ENCODE measurements at places on chromosomes 4 and X.

- no peak for DNase-seq
Measured at GRCh38 chr4:15779306-15779705, 1.2 kb downstream of the CD38 start.

GRCh38 chr4:108311313-108311712, 142.6 kb upstream of the LEF1 start:
- no peak for DNase-seq

- DNase-seq: peak; percentile 39
Measured at GRCh38 chr4:123415977-123416376, 19.4 kb downstream of the SPRY1 start.

- DNase-seq: no peak
Measured at GRCh38 chrX:63934160-63934559, 149.1 kb upstream of the ARHGEF9 start.

- no peak for DNase-seq
Measured at GRCh38 chr4:169583563-169583962, 28.8 kb downstream of the NEK1 start.

DNA sequence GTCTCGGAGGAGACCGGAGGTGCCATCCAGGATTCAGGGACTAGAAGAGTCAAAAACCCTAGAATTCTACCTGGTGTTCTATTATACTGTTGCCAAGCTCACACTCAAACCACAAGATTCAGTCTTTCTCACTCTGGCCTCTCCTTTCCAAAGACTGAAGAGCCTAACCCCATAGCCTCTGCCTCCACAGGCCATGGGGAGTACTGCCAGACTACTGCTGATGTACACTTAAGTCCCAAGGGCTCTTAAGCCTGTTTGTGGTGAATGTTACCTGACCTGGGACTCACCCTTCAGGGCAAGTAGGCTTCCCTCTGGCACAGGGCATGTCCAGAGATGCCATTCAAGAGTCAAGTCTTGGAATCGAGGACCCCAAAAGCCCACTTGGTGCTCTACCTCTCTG, 58.9 kb upstream of the IRS4 start:
- no peak for DNase-seq

- DNase-seq: no peak
Measured at GRCh38 chr4:184156163-184156920, 61.3 kb downstream of the ENPP6 start.

GRCh38 chr4:155442267-155443105, 65.7 kb upstream of the MAP9 start:
- DNase-seq: peak; percentile 56

DNA sequence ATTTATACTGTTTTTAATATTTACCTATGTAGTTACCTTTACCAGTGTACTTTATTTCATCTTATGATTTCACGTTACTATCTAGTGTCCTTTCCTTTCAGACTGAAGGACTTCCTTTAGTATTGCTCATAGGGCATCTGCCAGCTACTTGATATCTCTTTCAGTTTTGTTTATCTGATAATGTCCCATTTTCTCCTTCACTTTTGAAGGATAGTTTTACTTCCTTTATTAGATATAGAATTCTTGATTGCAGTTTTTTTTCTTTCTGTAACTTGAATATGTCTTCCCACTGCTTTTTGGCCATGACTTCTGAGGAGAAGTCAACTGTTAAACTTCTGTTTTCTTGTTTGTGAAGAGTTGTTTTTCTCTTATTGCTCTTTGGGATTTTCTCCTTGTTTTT, 69.4 kb upstream of the MAGED1 start:
- no peak for DNase-seq

DNA sequence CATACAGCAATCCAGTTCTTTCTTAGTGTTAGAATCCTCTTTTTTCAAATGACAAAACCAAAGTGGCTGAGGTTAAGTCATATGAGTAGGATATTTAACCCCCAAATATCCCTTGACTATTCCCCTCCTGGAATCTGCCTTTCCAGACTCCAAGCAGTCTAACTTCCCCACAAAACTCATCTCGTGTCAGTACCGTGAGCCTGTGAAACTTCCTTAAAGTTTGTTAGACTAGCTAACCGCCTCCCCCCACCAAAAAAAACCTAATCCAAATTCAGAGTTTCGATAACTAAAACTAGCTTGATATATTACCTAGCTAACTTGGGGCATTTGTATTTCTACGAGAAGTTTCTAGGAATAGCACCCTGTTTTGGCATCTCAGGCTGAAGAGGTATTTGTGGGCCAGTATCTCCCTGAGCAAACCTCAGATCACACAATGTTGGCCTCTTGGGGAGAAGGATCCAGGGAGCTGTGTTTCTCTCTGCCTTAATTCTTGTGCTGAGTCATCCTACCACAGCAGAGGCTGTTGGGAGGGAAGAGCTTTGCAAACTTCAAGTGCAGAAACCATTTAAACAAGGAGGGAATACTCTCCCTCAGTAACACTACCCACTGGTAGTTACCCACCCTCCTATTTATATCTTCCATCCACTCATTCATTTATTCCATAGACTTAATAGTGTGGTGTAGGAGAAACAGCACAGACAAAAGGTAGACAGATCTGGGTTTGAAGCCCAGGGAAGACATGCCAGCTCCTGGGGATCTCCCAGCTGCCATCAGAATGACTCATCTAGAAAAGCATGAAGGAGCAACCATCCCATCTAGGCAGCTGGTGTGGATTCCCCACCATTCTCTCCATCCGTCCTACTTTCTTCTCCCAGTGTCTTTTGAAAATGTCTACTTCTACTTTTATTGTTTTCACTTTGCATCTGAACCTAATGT, 39.3 kb upstream of the TXK start:
- no peak for DNase-seq

GRCh38 chr4:177246641-177247584, 62.8 kb upstream of the NEIL3 start:
- DNase-seq: no peak

- no peak for DNase-seq
Measured at GRCh38 chr4:120903419-120903818, 19.1 kb downstream of the PRDM5 start.

DNA sequence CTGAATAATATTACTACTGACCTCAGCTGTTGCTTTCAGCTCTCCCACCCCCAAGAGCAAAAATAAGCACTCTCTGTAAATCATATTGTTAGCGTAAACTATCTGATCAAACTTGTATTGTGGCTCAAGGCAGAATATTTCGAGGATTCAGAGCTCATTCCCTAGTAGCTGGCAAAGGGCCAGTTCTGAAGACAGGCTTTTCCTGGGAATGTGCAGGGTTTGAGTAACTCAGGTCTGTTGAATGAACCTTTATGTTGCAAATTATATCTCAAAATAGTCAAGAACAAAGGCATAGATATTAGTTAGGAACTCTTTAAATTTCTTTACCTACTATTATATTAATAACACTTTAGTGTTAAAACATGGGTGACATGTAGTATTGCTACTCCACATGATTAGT, 454.9 kb downstream of the CCSER1 start:
- DNase-seq: no peak

GRCh38 chr4:11312389-11312788, 116.3 kb downstream of the HS3ST1 start:
- no peak for DNase-seq

- DNase-seq: no peak
Measured at GRCh38 chrX:110951472-110952269, 144.3 kb upstream of the PAK3 start.

- DNase-seq: no peak
Measured at GRCh38 chr4:110075083-110075738, 123.2 kb downstream of the ELOVL6 start.

GRCh38 chr4:1516261-1516660, 110.0 kb upstream of the NKX1-1 start:
- no peak for DNase-seq

- DNase-seq: no peak
Measured at GRCh38 chrX:11470250-11470974, 177.2 kb downstream of the AMELX start.

- DNase-seq: no peak
Measured at GRCh38 chr4:166146806-166147540, 273.9 kb downstream of the TLL1 start.

DNA sequence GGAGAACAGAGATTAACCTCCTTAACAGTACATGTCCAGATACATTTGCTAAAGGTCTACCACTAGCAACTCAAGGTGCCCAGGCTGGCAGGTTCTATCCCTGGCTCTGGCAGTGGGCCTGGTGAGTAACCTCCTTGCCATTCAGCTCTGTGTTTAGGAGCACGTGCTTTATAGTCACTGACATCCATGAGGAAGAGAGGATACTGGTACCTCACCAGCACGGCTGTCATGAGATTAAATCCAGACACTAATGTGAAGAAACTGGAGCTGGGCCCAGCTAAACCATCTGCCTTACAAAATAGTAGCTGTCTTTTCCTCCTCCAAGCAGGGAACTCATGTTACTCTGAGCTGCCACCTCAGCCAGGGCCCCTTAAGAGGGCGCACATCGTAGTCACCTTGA, 45.3 kb downstream of the GPRASP3 start:
- DNase-seq: no peak

DNA sequence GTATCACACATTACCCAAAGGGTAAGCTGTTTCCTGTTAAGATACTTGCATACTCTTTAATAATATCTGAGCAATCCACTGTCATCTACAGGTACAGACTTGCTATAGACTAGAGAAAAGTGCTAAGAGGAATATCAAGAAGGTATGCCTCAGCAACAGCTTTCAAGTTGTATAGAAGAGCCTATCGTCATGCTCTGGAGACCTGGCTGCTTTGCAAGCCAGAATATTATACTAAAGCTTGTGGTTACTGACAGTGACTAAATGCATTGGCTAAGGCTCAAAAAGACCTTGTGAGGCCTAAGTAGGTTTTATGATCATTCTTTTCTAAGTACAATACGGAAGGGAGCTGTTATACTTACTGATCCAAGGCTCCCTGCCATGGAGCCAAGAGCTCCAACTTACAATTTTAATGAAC, 11.3 kb downstream of the LAMP2 start:
- no peak for DNase-seq

- DNase-seq: no peak
Measured at GRCh38 chr4:53490965-53491622, 100.2 kb downstream of the LNX1 start.

- DNase-seq: no peak
Measured at GRCh38 chr4:138565576-138565975, 323.4 kb upstream of the SLC7A11 start.

GRCh38 chr4:124947622-124948265, 235.2 kb upstream of the ANKRD50 start:
- no peak for DNase-seq

GRCh38 chrX:108437349-108438109, 693 bp downstream of the COL4A6 start:
- DNase-seq: no peak

DNA sequence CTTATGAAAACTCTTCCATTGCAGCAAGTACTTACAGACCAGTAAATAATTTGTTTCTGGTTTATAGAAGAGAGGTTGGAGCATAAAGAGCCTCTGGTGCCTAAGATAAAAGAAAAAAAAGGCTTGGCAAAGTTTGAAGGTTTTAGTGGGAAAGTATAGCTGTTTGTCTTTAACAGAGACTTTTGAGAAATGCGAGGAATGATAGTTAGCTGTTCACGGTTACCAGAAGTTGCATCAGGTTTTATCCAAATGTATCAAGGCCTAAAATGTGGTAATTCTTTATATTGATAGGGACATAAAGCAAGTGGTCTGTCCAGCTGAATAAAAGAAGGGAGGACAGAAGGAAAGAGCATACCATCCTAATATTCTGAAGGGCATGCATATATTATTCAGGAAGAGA, 29.3 kb downstream of the RAP1GDS1 start:
- DNase-seq: no peak

DNA sequence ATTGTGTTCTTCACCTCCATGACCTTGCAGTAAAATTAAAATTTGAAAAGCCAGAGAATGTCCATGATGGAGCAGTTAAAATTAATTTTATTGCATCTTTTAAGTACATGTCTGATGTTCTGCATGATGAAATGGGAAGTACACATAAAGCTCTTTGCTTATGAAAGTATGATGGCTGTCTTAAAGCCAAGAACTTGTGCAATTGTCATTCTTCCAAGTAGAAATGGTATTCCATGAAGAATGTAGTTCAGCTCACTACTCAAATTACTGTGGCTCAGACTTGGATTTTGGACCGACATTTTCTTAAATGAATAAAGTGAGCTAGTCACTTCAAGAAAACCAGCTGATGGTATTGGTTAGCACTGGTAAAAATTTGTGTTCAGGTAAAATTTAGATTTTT, 161.7 kb upstream of the CXCL13 start:
- DNase-seq: no peak

DNA sequence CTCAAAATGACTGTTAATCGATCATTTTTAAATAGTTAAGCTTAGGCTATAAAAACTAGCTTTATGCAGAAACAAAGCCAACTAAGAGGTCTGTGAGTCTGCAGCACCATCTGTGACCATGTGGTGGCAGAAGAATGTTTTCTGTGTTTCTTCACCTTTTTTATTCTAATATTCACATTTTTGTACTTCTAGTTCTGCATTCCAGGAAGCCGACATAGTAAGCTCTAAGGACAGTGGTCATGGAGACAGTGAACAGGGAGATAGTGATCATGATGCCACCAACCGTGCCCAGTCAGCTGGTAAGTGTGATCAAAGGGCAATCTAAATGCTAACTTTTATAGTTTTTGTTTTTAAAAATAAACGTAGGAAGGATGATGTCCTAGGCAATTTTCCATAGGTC, 5.6 kb downstream of the PCDH10 start:
- DNase-seq: no peak

GRCh38 chrX:111445485-111445884, 33.5 kb upstream of the DCX start:
- DNase-seq: no peak

GRCh38 chr4:71290074-71290473, 48.7 kb upstream of the SLC4A4 start:
- no peak for DNase-seq

GRCh38 chrX:118074196-118074595, 42.4 kb downstream of the KLHL13 start:
- DNase-seq: no peak
